ENCODE measurements at places on chromosomes 7 and 10. TPM values are rescaled to one million over a fixed set of nuclear protein-coding genes. Genes with fewer than 3 reads are reported as not detected.

The GSTO1 gene
- polyA plus RNA-seq: 185 TPM

The DPYSL4 gene
- polyA plus RNA-seq: 9.0 TPM

GRCh38 chr7:78499283-78499682 is 700.7 kb downstream of the PHTF2 start:
- no peak for DNase-seq

- no peak for DNase-seq
Observed at GRCh38 chr7:7090460-7090859, 91.9 kb upstream of the C1GALT1 start.

- DNase-seq: no peak
Observed at GRCh38 chr10:113171662-113172061, 221.6 kb downstream of the TCF7L2 start.

DNA sequence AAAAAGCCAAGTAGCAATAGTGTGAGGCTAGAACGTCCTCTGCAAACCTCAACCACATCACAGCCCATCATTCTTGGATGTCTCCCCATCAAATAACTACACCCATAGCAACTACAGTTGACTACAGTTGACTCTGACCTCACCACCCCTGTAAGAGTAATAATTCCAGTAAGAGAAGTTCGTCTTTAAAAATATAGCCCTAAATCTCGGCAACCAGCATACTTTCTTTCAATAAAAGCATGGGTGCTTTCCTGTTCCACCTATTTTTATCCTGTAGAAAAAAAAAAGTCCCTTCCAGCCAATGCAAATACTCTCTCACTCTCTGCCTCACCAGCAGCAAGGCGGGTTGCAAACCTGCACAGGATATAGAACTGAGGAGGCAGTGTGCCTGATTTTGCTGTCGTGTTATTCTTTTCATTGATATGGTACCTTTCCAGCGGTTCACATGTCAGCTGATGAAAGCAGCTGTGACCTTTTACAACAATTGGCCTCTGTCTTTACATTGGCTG is 187.5 kb upstream of the NFE2L3 start:
- no peak for DNase-seq

GRCh38 chr10:8260645-8261044 is 206.2 kb downstream of the GATA3 start:
- DNase-seq: no peak

DNA sequence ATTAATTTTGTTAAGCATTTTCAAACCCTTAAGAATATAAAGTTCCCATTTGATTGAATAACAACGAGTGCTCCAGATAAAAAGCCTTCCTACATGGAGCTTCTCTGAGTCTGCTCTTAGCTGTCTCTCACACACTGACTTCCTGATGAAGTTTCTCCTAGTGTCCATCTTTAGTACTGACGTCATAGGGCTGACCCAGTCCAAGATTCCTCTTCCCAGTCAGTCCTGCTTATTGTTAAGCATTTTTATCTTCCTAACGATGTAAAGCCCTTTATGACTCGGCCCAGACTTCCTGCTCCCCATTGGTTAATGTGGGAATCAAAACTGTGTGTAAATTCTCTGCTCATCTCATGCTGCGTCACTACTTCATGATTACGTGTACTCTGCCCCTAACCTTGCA is 398.8 kb downstream of the TFEC start:
- no peak for DNase-seq

DNA sequence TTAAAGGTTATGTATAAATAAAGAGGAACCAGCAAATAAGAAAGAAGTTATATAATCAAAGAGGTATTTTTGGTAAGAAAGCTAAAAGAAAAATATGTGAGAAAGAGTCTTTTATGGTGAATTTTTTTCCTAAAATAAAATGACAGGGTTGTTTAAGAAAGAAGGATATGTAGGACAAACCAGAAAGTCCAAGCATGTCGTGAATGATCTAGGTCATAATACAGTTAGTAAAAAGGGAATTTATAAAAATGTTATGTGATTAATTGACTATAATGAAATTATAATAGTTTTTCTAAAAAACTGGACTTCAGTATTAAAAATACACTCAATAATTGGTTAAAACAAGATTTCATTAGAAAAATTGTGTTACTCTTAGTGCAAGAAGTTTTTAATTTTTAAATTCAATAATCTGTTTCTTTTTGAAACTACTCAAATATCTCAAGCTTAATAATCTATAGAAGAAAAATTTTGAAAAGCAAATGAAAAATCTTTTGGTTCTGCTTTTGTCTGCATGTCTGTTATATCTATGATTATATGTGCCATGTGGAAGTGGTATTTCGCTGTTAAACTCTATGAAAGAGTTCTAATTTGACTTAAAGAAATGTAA is 23.3 kb downstream of the AVL9 start:
- DNase-seq: no peak

DNA sequence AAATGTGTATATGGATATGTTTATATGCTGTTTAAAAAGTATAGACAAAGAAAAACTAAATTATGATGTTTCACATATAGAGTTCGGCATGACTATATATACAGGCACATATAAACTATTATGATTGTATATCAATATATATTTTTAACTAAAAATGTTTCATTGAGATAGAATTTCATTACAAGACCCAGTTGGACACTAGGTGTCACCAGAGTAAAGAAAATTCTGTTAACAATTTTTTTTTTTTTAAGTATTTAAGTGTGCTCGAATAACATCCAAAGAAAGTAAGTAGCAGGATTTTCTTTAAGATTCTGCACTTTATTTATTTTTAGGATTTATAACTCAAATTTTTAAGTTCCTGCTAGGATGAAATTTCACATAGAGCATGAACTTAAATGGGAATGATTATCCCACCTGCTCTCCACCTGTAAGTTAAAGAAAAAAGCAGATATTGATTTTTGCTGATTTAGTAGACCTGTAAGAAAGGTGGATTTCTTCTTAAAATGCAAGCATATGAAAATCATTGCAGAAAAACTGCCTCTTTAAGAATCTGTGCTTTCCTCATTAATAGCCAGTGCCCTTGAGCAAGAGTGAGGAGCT is 961.5 kb downstream of the PCDH15 start:
- no peak for DNase-seq

DNA sequence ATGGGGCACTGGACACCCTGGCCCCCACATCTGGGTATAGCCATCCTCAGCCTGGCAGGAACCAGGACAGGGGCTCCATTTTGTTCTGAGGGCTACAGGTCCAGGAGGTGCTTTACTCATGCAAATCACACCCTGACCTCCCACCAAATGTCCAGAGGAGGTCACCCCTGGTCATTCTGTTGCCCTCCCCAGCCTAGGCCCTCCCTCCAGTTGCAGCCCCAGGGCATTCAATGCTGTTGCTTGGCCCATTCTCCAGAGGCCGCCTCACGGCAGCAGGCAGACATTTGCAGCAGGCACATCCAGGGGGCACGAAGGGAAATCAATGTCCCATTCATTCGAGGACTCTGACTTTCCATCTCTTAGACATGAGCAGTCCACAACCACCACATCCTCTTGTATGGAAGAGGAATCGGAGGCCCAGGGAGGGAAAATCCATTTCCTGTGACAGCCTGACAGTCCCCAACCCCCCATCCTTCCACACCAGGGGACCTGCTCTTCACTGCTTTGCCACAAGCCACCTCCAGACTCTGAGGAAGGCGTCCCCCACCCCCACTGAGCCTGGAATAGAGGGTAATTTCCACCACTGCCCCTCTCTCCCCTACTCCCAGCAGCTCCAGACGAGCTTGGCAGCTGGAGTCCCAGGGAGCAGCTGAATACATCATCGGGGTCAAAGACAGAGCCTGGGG is 76.2 kb upstream of the UNC5B start:
- no peak for DNase-seq

GRCh38 chr7:141416650-141417270 is 134.4 kb upstream of the AGK start:
- no peak for DNase-seq

DNA sequence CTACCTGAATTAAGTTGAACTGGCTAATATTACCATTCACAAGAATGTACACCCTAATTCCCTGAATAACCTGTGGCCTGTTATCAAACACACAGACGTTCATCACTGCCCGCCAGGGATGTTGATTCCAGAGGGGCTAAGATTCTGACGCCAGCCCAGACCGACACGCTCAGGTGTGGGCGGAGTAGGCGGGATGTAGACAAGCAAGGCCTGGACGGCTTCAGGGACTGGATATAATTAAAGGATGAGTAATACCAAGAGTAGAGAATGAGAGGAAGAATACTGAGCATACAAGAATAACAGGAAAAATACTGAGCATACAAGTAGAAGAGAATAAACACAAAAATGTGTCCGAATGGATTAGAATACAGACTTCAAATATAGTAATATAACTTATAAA is 29.0 kb downstream of the CUBN start:
- no peak for DNase-seq

DNA sequence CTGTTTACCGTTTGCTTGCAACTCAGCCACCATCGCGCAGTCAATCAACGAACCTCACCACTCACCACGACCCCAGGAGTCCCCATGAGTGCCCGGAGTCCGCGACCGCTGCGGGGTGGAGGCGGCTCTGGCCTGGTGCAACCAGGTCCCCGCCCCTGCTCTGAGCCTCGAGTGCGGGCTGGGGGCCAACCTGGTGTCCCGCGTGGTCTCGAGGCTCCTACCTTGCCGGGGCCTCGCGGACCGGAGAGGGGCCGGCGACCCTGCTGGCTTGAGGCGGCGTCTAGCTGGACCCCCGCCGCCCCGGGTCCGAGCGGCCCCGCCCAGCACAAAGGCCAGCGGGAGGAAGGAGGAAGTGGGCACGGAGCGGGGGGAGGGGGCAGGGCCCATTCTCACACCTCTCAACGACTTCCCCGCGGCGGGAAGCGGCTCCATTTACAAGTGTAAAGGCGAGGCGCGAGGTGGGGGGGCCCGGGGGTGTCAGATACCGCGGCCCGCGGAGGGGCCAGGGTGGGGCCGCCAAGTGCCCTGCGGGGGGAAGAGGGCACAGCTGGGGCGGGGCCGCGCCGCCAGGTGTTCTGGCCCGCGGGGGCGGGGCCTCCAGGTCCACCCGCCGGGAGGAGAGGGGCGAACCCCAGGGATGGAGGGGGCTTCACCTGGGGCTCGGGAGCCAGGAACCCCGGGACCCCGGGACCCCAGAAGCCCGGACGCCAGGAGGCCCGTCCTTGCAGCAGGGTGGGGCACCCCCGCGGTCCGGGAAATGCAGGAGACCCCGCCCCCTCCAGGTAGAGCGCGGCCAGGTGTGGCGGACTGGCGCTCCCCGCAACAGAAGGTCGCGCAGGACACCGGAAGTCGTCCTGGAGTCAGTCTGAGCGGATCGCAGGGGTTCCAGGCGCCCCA is 8.6 kb downstream of the CTBP2 start:
- DNase-seq: no peak
